ENCODE measurements at places on chromosomes 3 and 15. TPM values are rescaled to one million over a fixed set of nuclear protein-coding genes. Genes with fewer than 3 reads are reported as not detected.

The USP50 gene
- not detected for total RNA-seq

The PEAK1 gene
- total RNA-seq, result 5.0 TPM

The RARRES1 gene
- total RNA-seq, result 6.8 TPM

The POPDC2 gene
- total RNA-seq, result 0.44 TPM

The SCAANT1 gene
- total RNA-seq, result not detected

The IL16 gene
- total RNA-seq, result not detected

The TUBGCP5 gene
- 26.2 TPM for total RNA-seq

The WDR72 gene
- total RNA-seq, result 5.9 TPM

The SERINC4 gene
- total RNA-seq, result 0.08 TPM

The OR5K2 gene
- not detected for total RNA-seq

The NR2E3 gene
- total RNA-seq, result 0.31 TPM

The A4GNT gene
- total RNA-seq, result not detected

The GCNT3 gene
- total RNA-seq, result 123 TPM

The PEX5L gene
- not detected for total RNA-seq

The TAGLN3 gene
- not detected for total RNA-seq

The CCDC39 gene
- total RNA-seq, result not detected

The HTR3E gene
- total RNA-seq, result not detected
